ENCODE measurements at places on chromosomes 4 and X.

- DNase-seq: no peak
These were observed 53.2 kb downstream of the HADH start for GRCh38 chr4:108042927-108043326.

- DNase-seq: no peak
These were observed 42.1 kb upstream of the SPINK2 start for GRCh38 chr4:56863441-56864139.

DNA sequence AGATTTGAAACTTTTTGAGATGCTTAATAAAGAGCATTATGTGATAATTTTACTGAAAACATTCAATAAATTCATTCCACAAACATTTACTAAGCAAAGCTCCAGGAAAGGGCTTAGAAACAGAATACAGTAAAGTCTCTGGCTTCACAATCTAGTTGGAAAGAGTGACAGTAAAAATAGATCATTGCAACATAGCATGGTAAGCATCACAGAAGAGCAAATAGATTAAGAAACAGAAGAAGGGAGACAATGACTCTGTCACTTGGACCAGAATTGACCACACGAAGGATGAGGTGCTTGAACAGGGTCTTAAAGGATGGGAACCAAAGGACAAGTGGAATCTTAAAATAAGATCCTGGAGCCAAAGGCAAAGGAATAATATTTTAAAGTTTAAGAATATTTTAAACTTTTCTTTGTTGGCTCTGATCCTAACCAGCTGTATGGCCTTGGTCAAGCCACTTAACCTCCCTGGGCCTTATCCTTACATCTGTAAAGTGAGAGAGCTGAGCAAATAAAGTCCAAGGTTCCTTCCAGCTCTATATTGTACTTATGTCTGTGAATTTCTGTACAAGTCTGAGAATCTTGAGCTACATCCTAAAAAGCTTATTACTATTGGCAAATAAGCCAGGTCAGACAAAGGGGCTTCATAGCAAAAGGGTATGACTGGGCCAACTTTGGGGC lies 33.9 kb downstream of the SEC24D start:
- DNase-seq: no peak

- no peak for DNase-seq
These were observed 288.9 kb upstream of the TECRL start for GRCh38 chr4:64698171-64698570.

GRCh38 chr4:89645482-89645881 lies 191.5 kb downstream of the SNCA start:
- DNase-seq: no peak

DNA sequence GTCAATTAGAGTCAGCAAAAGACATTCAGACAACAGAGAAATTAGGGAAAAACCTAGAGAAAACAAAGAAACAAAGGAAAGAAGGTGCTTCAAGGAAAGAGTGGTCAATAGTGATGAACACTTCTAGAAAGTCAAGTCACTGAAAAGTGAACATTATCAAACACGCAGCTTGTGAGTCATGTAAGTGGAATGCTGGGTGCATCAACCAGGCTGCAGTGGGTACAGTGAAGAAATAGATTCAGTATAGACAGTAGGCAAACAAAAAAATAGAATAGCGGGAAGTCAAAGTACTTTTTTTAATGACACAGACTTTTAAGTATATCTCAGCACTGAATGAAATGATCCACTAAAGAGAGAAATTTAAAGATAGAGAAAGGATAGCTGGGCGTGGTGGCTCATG lies 245.8 kb downstream of the ARHGAP24 start:
- peak; percentile 17 for DNase-seq

GRCh38 chr4:122959441-122959840 lies 37.0 kb upstream of the NUDT6 start:
- no peak for DNase-seq

DNA sequence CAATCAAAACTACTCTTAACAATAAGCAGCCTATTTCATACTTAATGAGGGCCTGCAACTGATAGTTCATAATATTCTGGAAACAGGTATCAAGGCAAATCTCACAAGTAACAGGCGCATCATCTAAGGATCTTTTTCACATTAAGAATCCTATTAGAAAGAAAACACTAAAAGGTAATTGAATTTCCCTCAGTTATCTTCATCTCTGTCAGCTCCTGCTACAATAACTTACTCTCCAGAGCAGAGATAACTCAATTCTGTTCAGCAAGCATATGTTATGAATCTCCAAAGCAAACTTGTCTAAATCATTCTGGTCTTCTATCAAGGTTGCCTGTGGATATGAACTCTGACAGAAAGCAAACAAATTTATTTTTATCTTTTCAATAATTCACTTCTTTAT lies 126.1 kb downstream of the MAB21L2 start:
- DNase-seq: no peak

GRCh38 chrX:31279359-31279758 lies 207.5 kb upstream of the FTHL17 start:
- DNase-seq: no peak

- no peak for DNase-seq
These were observed 145.8 kb upstream of the SFRP2 start for GRCh38 chr4:153934688-153935017.

- DNase-seq: no peak
These were observed 38.4 kb downstream of the CPLX1 start for GRCh38 chr4:787561-787981.

GRCh38 chrX:19204636-19205035 lies 82.4 kb upstream of the ADGRG2 start:
- DNase-seq: no peak

GRCh38 chr4:6011686-6012085 lies 6.5 kb downstream of the C4orf50 start:
- DNase-seq: no peak

DNA sequence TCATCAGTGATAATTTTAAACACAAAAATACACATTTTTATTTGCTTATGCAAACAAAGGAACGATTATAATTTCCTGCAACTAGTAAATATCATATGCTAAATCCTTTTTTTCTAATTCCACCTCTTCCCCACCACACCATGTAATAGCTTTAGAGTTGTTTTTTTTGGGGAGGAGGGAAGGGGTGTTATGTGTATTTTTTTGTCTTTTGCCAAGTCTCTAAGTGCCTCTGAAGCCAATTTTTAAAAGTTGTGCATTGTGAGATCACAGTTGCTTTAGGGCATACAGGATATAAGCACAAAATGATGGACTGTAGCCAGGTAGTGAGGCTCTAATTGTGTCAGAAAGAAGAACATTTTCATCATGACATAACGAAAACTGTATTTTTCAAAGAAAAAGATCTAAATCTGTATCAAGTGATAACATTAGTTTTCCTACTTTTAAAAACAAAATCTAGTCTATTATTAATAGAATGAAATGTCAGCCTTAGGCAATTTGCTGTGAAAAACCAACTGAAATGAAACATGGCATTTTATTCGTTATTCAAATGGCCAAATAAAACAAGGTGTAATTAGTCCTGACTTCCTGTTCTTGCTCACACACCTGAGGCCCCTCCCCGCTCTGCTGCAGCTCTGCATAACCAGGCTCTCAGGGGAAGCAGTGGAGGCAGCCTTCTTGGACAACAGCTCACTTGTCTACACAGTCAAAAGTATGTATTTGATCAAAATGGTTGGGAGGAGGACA lies 157.4 kb downstream of the PALLD start:
- DNase-seq: no peak

DNA sequence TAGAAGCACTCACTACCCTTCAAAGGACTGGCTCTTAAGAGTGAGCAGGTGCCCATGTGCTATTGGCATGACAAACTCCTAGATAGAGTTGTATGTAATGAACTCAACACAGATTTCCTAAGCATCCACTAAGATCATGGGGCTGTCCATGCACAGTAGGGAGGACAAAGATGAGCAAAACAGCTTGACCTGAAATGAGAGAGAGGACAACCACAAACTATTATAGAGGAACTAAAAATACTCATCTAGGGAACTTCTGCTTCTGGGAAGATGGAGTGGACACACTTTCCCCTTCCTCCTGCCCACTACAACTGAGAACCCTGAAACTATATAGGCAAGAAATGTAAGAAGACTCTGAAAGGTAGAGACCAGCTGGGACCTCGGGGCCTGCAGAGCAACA lies 20.8 kb upstream of the TMEM128 start:
- no peak for DNase-seq

GRCh38 chrX:53093177-53093655 lies 726 bp upstream of the KANTR start:
- DNase-seq: peak; percentile 82

- DNase-seq: no peak
These were observed 418.1 kb downstream of the BCOR start for GRCh38 chrX:39679497-39680157.

- DNase-seq: no peak
These were observed 228.5 kb downstream of the DCLK2 start for GRCh38 chr4:150306719-150307118.
